GM12892 (cell line): ENCODE measurements at places on chromosomes 3 and 15.

DNA sequence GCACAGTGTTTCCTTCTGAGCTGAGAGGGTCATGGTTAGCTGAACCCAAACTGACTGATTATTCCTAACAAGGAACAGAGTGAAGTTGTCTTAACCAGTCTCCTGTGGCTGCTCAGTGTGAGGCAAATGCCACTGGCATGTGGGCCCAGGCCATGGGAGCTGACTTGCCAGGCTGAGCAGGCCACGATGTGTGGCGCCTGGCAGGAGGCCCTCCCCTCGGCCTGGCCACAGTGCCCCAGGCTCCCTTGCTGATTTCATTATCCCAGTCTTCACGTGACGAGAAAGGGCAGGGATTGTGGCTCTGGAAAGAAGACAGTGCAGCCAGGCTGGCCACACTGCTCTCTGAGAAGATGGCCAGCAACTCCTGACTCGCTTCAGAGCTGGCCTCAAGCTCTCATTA is 58.8 kb downstream of the SLCO2A1 start:
- DNase-seq: no peak

DNA sequence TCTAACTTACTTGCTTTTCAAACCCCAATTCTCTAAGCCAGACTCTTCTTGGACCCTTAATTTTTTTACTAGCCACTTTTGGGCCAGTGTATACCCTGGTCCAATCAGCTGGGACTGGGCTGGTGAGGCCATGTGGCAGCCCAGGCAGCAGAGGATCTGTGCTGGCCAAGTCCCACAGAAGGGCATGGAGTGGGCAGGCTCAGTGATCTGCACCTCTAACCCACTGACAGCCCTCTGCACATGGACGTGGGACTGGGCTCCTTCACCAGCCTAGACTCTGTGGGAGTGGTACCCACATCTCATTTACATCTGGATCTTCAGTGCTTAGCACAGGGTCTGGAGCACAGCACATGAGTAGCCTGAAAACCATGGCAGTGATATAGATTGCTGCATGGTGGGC is 56.1 kb upstream of the PRR23C start:
- DNase-seq: no peak

DNA sequence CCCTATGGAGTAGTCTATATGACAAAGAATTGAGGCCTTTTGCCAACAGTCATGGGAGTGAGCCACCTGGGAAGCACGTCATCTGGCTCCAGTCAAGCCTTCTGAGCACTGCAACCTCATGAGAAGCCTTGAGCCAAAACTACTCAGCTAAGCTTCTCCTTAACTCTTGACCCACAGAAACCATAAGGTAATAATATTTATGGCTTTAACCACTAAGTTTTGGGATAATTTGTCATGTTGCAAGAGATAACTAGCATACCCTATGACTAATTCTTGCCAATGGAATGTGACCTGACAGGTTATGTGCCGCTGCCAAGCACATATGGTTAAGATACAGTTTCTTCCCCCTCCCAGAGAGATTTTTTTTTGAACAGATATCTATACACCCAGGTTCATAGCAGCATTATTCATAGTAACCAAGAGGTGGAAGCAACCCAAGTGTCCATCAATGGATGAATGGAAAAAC is 11.8 kb upstream of the SLC6A11 start:
- no peak for DNase-seq

DNA sequence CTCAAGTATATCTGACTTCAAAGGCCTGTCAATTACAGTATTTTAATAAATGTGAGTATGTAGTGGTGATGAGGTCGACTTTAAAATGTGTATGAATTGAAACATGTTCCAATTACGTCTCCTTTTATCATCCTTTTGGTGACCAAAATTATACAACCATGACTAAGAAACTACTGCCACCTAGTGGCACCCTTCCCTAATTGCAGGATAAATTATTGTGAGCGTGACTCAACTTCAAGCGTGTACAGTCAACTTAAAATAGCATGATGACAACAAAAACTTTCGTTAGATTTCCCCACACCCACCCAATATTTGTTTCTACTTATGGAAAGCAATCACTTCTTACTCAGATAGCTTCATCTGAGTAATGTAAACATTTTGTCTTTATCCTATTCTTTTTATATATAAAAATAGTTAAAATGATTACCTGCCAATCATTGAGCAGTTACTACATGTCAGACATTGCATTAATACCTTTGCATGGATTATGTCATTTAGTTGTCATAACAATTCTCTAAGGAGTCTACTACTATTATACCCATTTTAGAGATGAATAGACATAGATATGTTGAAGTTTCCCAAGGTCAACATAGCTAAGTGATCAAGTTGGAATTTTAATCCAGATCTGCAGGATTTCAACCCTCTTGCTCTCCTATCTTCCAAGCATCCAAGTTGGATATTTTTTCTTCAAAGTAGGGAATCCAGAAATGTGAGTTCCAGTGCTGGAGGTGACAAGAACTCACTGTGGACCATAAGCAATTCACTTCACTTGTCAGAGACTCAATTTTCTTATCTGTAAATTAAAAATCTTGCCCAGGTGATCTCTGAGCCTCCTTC is 106.0 kb downstream of the MEX3B start:
- peak; percentile 8 for DNase-seq

- DNase-seq: no peak
Observed at GRCh38 chr3:169722724-169723123, 42.1 kb downstream of the TERC start.

GRCh38 chr3:49098429-49098828 is 4.6 kb upstream of the QRICH1 start:
- DNase-seq: no peak

DNA sequence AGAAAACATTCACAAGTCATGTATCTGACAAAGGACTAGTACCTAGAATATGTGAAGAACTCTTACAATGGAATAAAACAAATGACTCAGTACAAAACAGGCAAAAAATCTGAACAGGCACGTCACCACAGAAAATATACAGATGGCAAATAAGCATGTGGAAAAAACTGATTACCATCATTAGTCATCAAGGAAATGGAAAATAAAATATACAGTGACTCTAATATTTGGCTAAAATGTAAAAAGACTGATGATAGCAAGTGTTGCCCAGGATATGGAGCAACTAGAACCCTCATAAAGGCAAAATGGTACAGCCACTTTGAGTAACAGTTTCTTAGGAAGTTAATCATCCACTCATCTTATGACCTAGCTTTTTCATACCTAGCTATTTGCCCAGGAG is 95.8 kb upstream of the ABHD17C start:
- DNase-seq: no peak

DNA sequence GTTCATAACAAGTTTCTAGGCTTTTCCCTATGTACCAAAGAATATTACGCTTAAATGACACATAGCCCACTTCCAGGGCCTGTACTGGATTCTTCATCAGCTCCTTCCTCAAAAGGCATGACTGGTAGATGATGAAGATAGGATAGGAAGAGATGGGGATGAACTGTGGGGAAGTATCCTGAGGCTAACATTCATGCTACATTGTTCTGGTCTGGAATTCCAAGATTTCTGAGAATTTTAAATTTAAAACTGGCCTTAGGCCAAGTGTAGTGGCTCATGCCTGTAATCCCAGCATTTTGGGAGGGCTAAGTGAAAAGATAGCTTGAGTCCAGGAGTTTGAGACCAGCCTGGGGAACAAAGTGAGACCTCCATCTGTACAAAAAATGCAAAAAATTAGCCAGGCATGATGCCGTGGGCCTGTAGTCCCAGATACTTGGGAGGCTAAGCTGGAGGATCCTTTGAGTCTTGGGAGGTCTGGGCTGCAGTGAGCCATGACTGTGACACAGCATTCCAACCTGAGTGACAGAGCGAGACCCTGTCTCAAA is 160.1 kb upstream of the PLAAT1 start:
- DNase-seq: no peak

DNA sequence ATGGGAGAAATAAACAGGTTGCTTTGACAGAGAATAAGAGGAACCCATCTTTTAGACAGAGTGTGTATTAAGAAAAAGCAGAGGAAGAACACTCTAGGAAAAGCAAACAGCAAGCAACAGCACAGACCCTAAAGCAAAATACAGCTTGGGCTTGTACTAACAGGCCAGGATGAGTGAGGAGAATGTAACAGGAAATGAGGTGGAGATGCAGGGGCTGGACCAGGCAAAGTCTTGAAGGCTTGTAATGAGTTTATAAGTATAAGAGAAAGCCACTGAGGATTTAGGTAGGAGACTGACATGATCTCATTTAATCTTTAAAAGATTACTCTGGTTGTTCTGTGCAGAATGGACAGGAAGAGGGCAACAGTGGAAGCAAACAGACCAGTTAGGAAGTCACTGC is 4.9 kb downstream of the UBR1 start:
- DNase-seq: no peak

- DNase-seq: no peak
Observed at GRCh38 chr3:45978006-45978761, 17.4 kb downstream of the FYCO1 start.

GRCh38 chr15:82952158-82953081 is at the start of gene HOMER2:
HOMER2 (minus strand) TSS chr15:82952720; CDS start chr15:82952535, 185 bp downstream.
- no peak for DNase-seq
